ENCODE measurements at places on chromosomes 5 and 9.
A peak's percentile ranks its signal among the peaks of the same experiment; 100 is the strongest.

- H3K27ac ChIP-seq = peak overlapping the region; percentile 52
- DNase-seq = peak; percentile 57
- H3K4me3 ChIP-seq = peak overlapping the region; percentile 72
- no peaks in the 10 kb centered on the region for H3K27me3 ChIP-seq
- H3K4me1 ChIP-seq = peaks cover 2% of the 10 kb centered on the region
Measured at GRCh38 chr5:1724822-1725602, 74.6 kb downstream of the MRPL36 start.

GRCh38 chr5:128224336-128224735, 140.8 kb downstream of the SLC12A2 start:
- H3K27me3 ChIP-seq = no peaks in the 10 kb centered on the region
- H3K4me3 ChIP-seq = no peak overlapping the region
- no peak for DNase-seq
- peaks cover 3% of the 10 kb centered on the region for H3K4me1 ChIP-seq
- no peak overlapping the region for H3K27ac ChIP-seq

DNA sequence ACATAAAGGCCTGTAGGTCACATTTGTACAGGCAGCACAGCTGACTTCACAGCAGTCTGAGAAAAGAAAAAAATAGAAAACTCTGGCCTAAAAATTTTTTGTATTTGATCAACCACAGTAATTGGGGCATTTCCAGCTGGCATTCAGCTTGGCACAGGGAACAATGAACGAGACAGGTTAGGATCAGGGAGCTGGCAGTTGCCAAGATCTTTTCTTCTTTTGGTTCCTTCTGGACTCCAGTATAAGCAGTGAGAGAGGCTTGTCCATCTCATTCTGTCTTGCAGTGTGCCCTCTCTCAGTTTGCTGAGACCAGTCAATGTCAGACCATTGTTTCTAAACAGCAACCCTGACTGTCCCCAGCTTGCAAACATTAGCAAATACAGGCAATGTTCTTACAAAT, 601.1 kb downstream of the TLR4 start:
- H3K4me1 ChIP-seq = no peaks in the 10 kb centered on the region
- DNase-seq = no peak
- H3K4me3 ChIP-seq = no peak overlapping the region
- H3K27ac ChIP-seq = no peak overlapping the region
- H3K27me3 ChIP-seq = no peaks in the 10 kb centered on the region

GRCh38 chr5:56339732-56340131, 106.6 kb upstream of the ANKRD55 start:
- no peak overlapping the region for H3K4me3 ChIP-seq
- no peak overlapping the region for H3K27ac ChIP-seq
- no peaks in the 10 kb centered on the region for H3K4me1 ChIP-seq
- H3K27me3 ChIP-seq = no peaks in the 10 kb centered on the region

DNA sequence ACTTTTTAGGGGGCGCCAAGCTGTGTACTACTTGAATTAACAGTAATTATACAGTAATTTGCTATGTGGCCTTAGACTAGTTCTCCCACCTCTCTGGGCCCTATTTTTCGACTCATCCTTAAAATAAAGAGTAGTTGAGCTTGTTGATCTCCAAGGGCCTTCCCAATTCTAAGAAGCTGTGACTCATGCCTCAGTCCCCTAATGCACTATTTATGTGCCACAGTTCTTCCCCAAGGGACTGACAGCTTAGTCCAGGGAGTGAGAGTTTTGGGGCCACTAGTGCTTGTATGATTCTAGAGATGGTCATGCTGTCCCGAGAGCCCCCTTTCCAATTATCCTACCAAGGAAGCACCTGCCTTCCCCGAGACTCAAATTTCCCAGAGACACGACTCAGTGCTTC, 149.7 kb downstream of the PAPPA start:
- no peaks in the 10 kb centered on the region for H3K4me1 ChIP-seq
- DNase-seq = no peak
- H3K4me3 ChIP-seq = no peak overlapping the region
- H3K27me3 ChIP-seq = no peaks in the 10 kb centered on the region

DNA sequence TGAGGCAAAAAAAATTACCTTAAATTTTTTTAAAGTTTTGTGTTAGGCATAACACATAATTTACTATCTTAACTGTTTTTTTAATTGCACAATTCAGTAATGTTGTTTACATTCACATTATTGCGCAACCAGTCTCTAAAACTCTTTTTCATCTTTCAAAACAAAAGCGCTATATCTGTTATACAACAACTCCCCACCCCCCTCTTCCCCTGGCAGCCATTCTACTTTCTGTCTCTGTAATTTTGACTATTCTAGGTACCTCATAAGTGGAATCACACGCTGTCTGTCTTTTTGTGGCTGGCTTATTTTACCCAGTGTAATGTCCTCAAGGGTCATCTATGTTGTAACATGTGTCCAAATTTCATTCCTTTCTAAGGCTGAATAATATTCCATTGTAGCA, 241.5 kb upstream of the DMRT1 start:
- no peaks in the 10 kb centered on the region for H3K4me1 ChIP-seq
- no peak overlapping the region for H3K4me3 ChIP-seq
- H3K36me3 ChIP-seq = no peaks in the 10 kb centered on the region
- no peak overlapping the region for H3K27ac ChIP-seq

DNA sequence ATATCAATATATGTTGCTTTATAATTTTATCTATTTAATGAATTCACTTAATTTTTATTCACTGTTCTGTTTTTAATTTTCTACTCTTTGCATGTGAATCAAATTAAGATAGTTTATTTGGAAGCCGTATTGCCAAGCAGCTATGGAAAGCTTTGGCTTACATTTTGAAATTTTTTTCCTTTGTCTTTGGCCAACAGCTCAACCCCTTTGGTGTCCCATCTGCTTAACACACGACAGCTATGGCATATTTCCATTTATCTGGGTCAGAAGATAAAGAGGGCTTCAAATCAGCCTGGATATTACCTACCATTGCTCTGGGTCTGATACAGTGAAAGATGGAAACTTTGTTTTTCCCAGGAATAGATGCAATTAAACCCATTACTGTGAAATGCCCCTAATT, 201.0 kb downstream of the WDR70 start:
- no peak overlapping the region for H3K4me3 ChIP-seq
- no peak for DNase-seq
- peaks cover 4% of the 10 kb centered on the region for H3K4me1 ChIP-seq
- peaks cover 2% of the 10 kb centered on the region for H3K36me3 ChIP-seq
- no peaks in the 10 kb centered on the region for H3K27me3 ChIP-seq

DNA sequence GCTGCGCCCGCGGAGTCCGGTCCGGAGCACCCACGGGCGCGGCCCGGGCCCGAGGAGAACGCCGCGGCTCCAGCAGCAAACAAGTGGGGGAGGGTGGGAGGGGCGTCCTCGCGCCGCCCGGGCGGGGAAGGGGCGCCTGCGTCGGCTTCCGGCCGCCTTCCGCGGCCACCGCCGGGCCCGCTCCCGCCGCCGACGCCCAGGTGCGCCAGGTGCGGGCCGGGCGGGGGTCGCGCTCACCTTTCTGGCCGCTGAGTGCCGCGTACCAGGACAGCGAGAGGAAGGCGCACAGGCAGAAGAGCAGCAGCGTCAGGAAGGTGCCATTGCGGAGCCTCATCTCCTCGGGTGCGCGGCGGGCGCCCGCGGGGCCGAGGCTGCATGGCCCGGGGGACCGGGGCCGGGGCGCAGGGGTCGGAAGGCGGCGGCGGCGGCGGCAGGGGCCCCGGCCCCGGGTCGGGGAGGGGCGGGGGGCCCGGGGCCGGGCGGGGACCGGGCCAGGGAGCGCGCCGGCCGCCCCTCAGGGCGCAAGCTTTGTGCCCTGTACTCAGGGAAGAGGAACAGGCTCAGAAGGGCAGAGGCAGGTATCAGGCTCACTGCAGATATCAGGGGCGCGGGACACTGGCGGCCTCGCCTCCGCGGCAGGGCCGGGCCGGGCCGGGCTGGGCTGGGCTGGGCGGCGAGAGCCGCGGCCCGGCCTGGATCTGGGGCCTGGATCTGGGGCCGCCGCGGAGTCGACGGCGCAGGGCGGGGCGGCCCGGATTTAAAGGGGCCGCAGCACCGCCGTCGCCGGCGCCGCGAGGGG, at the start of gene MGAT4B:
MGAT4B (minus strand) TSS at position 617 of the 799 bp plus-strand sequence; CDS start at position 334, 283 bp downstream.
- H3K27ac ChIP-seq = peak within 1 kb of the TSS; percentile 77
- H3K36me3 ChIP-seq = peaks cover 5% of the 10 kb centered on the region
- no peaks in the 10 kb centered on the region for H3K27me3 ChIP-seq
- peaks cover 33% of the 10 kb centered on the region for H3K4me1 ChIP-seq
- DNase-seq = peak; percentile 75

DNA sequence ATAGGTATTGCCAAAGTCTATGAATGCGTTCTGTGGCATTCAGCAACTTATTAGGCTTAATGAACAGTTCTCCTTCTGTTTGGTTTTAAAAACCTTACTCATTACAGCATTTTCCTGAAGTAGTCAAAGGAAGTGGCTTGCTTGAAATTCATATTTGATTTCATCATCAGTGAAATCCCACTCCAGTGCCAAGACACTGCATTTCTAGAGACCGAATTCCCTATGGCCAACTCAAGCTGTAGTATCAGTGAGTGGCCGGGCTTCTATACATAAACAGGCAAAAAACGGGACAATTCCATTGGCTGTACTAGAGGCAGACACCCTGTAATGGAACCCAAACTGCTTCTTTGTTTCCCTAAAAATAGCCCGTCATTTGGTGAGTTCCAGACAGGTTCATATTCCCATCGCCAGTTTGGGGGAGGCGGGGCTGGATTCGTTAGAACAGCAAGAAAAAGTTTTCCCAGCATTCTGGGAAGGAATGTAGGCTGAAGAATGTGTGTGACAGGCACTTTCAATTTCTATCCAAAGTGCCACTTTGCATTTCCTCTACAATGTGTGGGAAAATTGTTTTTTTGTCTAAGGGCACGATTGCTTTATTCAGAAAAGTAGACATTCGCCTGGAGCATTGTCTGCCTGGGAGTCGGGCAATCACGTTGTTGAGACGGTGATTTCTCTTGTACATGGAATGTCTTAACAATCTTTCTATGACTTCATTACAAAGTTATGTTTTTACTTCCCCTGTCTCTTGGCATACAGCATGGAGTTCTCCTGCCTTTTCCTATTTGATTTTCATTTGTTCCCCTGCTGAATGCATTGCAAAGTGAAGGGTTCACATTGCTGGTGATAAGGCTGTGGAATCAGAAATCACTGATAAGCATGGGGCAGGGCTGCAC, 141.8 kb upstream of the MAST4 start:
- H3K36me3 ChIP-seq = no peaks in the 10 kb centered on the region
- H3K4me3 ChIP-seq = no peak overlapping the region
- no peaks in the 10 kb centered on the region for H3K4me1 ChIP-seq
- H3K27me3 ChIP-seq = no peaks in the 10 kb centered on the region
- no peak overlapping the region for H3K27ac ChIP-seq
- no peak for DNase-seq

GRCh38 chr5:61344187-61344944, 12.3 kb downstream of the ZSWIM6 start:
- H3K36me3 ChIP-seq = peaks cover 4% of the 10 kb centered on the region
- no peaks in the 10 kb centered on the region for H3K27me3 ChIP-seq
- no peak for DNase-seq
- H3K4me3 ChIP-seq = no peak overlapping the region

DNA sequence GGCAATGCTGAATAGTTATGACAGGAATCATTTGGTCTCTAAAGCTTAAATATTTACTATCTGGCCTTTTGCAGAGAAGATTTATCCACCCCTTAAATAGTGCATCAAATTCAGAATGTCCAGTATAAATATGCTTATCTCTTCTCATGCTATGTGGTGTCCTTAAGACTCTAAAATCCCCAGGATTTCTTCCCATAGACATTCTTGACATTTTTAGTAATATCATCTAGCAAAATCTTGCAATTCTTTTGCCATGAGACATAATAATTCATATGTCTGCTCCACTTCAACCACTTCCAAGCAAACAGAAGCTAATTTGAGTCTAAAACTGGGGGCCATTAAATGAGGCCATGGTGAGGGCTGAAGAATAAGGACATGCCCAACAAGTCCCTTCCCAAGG, 1923.4 kb upstream of the CDH9 start:
- H3K4me1 ChIP-seq = no peaks in the 10 kb centered on the region
- DNase-seq = no peak
- H3K36me3 ChIP-seq = no peaks in the 10 kb centered on the region
- H3K27me3 ChIP-seq = no peaks in the 10 kb centered on the region
- H3K27ac ChIP-seq = no peak overlapping the region

DNA sequence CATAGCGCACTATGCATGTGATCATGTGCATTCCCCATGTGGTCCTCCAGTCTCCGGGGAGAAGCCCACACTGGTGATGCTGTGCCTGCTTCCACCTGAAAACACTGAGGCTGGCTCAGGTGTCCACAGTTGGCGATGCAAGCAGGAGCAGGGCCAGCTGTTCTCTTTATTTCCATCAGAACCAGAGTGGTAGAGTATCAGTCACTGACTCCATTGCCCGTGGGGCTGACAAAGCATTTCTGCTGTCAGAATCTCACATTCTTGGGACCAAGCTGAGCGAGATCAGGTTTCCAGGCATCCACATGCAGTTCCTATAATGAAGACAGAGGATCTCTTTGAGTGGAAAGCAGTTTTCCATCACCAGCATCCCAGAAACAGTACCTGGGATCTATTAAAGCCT, 52.5 kb downstream of the GADD45G start:
- no peak overlapping the region for H3K4me3 ChIP-seq
- H3K4me1 ChIP-seq = peaks cover 37% of the 10 kb centered on the region

DNA sequence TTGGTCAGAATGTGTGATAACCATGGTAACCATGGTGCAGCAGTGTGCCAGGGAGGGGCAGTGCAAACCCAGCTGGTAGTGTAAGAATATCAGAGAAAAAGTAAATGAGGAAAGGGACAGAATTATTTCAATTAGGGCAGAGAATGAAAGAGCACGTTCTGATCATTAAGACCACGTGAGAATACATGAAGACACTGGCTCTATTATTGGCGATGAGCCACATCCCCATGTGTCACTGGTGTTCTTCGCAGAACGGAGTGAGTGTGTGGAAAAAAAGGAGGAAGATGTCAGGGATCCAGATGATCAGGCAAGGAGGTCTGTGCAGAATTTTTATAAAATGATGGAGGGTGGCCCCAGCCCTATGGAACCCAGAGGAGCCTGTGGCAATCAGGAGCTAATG, 315.5 kb downstream of the SEMA5A start:
- no peaks in the 10 kb centered on the region for H3K4me1 ChIP-seq
- H3K27me3 ChIP-seq = no peaks in the 10 kb centered on the region
- no peak overlapping the region for H3K4me3 ChIP-seq
- no peaks in the 10 kb centered on the region for H3K36me3 ChIP-seq
- H3K27ac ChIP-seq = no peak overlapping the region

DNA sequence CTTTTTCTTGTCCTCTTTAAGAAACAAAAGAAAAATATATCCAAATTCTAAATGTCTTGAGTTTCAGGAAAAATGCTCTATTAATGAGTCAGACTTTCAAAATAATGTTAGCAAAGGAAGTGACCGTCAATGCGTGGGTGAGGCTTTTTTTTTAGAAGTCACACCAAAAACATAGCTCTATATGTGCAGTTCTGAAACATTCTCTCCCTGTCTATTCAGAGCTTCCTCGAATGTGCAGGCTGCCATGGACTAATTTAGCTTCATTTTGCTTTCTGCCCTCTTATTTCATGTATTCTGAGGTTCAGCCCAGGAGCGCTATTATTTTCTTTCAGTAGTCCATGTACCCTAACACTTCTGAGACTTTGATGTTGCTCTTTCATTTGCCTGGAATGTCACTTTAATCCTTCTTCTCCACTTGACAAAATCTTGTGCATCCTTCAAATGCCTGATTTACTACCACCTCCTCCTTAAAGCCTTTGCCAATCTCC, 72.5 kb upstream of the RASA1 start:
- no peak for DNase-seq
- H3K4me1 ChIP-seq = peaks cover 21% of the 10 kb centered on the region
- no peaks in the 10 kb centered on the region for H3K27me3 ChIP-seq
- no peaks in the 10 kb centered on the region for H3K36me3 ChIP-seq
- H3K27ac ChIP-seq = no peak overlapping the region
- H3K4me3 ChIP-seq = no peak overlapping the region
